ENCODE measurements at places on chromosomes 5 and 9.

GRCh38 chr5:33398501-33398900 lies 42.3 kb upstream of the TARS1 start:
- no peak for DNase-seq

DNA sequence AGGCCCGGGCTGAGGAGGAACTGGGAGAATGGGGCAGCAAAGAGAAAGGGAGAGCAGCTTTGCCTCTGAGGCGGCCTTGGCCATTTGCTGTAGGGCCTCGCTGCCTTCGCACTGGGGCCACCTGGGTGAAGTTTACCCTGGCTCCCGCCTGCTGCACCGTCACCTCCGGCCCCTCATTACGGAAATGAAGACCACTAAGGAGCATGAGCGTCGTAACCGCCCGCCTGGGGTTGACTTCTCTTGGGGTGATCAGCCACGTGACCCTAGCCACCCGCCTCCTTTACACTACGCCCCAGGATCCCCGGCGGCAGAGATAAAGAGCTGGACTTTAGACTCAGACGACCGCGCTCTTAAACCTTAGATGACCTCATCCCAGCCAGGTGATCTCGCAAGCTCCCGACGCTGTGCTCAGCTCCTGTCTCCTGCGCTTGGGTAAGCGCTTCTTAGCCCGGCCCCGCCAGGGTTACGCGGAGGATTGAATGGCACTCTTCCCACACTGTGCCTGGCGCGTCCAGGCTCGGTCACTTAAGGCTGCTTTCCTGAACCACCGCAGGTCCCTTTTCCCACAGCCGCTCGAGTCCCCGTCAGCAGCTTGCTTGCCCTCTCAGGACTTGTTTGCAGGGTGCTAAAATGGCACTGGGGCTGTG lies 107.9 kb upstream of the LARP1 start:
- no peak for DNase-seq

GRCh38 chr5:96288166-96288844 lies 144.7 kb downstream of the PCSK1 start:
- DNase-seq, result no peak

- no peak for DNase-seq
Observed at GRCh38 chr5:53240661-53241060, 131.1 kb upstream of the MOCS2 start.

DNA sequence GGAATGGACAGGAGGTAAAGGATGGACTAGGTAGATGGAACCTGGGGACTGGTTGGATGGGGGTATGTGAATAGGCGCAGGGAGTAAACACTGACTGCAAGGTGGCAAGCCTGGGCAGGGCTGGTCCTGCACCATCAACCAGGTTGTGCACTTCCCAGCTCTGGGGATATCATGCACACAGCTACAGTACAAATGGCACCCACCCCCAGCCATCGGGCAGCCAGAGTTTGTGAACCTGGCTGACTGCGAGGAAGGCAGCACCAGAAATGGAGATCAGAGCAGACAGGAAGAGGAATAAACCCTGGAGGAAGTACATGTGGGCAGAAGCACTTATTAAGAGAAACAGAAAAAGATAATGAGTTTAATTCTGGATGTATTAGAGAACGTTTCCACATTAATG lies 229.1 kb downstream of the ESM1 start:
- DNase-seq, result no peak

- no peak for DNase-seq
Observed at GRCh38 chr5:122943050-122943698, 93.4 kb downstream of the PPIC start.

DNA sequence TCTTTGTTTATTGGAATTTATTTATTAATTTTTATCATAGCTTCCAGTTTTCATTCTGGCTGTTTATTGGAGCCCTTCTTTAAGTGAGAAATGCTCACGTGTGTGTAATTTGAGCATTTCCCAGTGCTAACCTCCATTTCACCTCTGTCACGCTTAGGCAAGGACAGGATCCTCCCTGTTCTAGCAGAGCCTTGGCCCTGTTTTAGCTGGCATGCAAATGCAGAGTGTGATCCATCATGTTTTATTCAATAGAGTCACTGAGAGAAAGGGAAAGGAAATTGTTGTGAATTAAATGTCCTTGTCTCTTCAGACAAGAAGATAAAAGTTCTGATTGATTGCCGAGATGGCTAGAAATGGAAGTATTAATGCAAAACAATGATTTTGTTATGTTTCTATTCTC lies 137.3 kb upstream of the ACO1 start:
- no peak for DNase-seq

DNA sequence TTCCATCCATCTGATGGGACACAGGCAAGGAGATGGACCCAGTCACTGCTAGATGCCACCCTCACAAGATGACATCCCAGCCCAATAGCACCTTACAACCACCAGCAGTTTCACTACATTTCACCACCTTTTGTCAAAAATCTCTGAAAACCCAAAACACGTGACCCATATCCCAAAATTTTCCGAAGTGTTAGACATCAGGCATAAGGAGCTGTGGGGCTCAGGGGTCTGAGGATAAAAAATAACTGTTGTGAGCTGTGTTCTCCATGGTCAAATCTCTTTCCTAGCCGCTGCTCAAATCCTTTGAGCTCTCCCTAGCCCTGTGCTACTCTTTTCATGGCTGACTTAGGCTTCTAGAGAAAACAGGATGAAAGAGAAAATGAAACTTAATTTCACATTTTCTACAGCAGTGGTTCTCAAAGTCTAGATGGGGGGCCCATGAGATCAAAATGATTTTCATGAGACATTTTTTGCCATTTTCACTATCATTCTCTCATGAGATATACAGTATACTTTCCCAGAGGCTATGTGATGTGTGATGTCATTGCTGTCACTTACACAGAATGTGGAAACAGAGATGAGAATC lies 40.7 kb downstream of the TIMD4 start:
- no peak for DNase-seq

- DNase-seq, result no peak
Observed at GRCh38 chr5:37501152-37501551, 122.0 kb downstream of the WDR70 start.

DNA sequence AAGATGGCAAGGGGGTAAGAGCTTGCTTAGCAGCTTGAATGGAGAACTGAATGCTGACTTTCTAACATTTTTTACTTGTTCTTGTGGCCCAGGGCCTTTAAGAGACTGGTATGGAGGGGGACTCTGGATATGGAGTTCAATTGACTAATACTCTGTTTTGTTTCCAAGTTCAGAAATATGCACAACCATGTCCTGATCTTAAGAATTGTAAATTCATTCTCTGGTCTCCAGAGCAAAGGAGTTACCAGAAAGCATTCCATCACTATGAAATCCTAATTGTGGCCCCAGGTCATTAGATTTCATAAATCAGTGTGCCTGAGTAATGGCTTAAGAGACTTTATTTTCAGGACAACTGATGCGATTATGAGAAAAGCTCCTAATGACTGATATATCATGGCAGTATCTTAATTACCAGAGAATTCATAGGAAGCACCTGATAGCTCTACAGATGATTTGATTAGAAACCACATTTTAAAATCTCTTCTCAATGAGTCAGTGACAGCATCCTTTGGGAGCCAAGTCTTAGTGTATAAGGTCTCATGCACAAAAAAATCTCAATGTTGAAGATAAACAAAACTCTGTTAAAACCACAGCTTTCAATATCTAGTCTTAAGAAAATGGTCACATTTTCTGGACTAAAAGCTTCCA lies 613.6 kb upstream of the KLF4 start:
- DNase-seq, result no peak

DNA sequence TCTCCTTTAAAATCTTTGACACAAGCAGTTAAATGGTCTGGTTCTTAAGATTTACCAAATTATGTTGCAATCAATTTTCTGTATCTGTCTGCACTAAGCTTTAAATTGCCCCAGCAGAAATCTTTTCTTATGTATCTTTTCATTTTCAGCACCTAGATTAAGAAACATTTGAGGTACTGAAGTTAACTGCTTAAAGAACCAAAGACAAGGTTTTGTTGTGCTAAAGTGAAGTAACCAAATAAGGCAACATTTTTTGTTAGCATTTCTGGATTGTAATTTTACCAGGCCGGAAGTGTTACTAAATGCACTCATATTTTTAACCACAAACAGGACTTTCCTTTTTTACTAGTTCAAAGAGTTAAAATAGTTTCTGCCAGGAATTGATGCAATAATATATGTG lies 24.1 kb upstream of the MTAP start:
- no peak for DNase-seq

DNA sequence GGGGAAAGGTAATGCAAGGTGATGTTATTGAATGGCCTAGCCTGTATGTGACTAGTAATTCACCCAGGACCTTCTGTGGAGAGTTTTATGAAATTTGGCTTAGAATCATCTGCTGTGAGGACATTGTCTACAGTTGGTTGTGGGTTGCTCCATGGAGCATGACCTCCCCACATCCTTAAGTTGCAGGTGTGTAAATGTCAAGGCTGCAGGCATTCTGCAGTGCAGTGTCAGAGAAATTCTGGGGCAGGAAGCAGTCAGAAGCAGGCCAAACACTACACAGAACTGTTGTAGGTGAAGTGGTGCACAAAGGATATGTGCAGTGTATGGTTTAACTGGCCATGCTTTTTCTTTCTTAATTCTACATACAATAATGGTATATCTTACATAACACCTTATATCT lies 588.3 kb downstream of the EBF1 start:
- DNase-seq, result no peak

- no peak for DNase-seq
Observed at GRCh38 chr5:15731699-15732098, 231.7 kb downstream of the FBXL7 start.

- DNase-seq, result no peak
Observed at GRCh38 chr5:89349246-89349980, 466.4 kb upstream of the MEF2C start.

DNA sequence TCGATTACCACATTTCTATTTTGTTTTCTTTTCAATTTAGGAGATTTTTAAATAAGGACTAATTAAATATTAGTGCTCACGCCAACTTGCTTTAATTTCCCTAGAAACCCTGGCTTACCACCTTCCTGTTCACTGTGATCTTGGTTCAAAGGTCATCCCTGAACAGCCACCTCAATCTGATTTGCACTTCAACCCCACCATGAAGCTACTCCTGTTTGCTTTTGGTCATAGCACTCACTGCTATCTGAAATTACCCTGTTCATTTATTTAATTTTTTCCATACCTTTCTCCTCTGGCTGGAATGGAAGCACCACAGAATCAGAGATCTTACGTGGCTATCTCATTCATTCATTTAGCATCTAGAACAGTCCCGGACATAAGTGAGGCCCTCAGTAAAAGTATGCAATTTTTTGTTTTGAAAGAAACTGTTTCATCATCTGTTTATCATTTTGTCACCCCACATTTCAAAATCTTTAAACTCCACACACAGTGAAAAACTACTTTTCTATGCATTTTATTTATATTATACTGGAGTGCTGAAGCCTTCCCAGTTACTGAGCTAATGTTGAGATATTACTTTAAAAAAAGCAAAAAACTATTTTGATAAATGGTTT lies 17.2 kb upstream of the ADAMTSL1 start:
- no peak for DNase-seq

DNA sequence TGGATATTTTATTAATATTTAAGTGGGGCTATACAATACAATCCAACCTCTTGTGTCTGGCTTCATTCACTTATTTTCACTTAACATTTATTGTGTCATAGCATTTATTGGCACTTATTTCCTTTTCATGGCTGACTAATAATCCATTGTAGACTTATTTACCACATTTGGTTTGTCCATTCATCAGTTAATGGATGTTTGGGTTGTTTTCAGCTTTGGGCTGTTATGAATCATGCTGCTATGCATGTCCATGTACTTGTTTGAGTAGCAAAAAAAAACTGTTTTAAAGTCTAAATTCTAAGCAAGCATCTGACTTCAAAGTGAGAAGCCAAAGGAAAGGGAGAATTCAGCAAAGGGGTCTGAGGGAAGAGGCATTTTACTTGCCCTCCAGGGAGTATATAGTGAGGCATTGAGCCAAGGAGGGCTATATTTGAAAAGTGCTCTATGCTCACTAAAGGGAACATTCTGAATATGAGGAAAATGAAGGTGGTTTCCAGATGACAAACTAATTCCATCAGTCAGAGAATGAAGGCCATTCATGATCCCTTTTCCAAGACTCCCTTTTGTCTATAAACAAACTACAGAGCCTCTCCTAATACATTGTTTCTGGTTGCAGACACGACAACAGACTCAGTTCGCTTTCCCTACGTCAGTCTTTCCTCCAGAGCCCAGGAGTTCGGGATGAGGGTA lies 532.8 kb upstream of the KLF4 start:
- DNase-seq, result no peak

DNA sequence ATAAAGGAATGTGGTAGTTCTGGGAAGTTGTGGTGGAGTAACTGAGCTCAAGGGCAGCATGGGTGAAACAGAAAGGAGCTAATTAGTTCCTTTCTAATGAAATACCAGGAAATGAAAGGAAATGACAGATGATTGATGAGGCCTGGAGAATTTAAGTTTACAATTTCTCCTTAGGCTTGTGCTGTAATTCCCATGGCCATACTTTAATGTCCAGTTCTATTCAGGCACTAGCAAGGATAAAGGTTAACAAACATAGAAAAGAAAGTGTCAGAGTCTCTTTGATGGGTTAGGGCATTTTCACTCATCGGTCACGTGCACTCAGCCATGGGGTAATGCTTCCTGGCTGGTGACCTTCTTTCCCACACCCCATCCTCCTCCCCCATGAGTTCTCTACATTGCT lies 70.3 kb downstream of the CTSL start:
- no peak for DNase-seq

GRCh38 chr9:97793067-97793466 lies 60.0 kb upstream of the FOXE1 start:
- no peak for DNase-seq

DNA sequence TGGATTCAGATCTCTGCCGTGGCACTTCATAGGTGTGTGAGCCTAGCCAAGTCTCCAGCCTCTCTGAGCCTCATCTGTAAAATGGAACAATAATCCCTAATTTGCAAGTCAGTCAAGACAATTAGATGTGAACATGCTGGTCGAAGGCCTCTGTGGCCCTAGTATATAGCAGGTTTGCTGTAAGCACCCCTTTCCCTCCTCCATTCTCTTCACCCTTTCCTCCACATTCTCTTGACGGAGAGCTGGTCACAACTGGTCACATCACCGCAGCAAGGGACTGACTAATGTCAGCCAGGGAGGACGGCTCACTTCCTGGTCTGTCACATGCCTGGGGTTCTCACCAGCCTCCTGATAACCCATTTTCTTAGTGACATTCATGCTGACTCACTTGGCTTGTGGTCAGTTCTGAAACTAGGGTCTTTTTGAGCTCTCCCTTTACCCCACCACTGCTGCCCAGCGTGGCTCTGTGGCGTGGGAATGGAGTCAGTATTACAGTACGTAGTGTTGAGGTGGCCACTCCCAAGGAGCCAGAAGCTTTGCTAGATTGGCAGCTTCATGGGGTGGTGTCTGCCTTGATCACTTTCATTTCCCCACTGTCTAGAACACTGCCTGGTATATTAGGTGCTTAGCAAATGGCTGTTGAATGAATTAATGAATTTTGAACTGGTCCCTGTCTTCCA lies 47.8 kb downstream of the ERGIC1 start:
- DNase-seq, result no peak

GRCh38 chr9:100577776-100578448 lies at the start of gene CAVIN4:
TSS of gene CAVIN4 (plus strand) at chr9:100578079. CDS start at chr9:100578144, 65 bp downstream.
- DNase-seq, result no peak

GRCh38 chr9:90665072-90665471 lies 22.4 kb upstream of the DIRAS2 start:
- DNase-seq, result no peak
